Hair follicle dermal papilla cell (primary cell): ENCODE measurements at places on chromosomes 12 and 14. TPM values are rescaled to one million over a fixed set of nuclear protein-coding genes. Genes with fewer than 3 reads are reported as not detected.

Gene CRACR2A
- total RNA-seq, result 11.4 and 11.8 TPM in 2 replicates

Gene KIF26A
- total RNA-seq, result 0.24 and 1.5 TPM in 2 replicates

Gene DEPDC4
- total RNA-seq, result 0.49 TPM in 2 replicates

Gene POTEM
- total RNA-seq, result not detected in 2 replicates

Gene FOXN4
- not detected in 2 replicates for total RNA-seq

Gene DEGS2
- 0.16 TPM in 1 of 2 replicates, not detected in the other for total RNA-seq

Gene SLC10A1
- not detected in 2 replicates for total RNA-seq

Gene TRHDE
- total RNA-seq, result 7.8 and 32.8 TPM in 2 replicates

Gene GATC
- 15.3 and 20.0 TPM in 2 replicates for total RNA-seq

Gene PDE6H
- not detected in 2 replicates for total RNA-seq

Gene HVCN1
- total RNA-seq, result 1.8 and 2.6 TPM in 2 replicates

Gene POMT2
- total RNA-seq, result 15.4 and 20.8 TPM in 2 replicates

Gene KRT77
- total RNA-seq, result not detected in 2 replicates

Gene SYNE3
- total RNA-seq, result 46.9 and 56.1 TPM in 2 replicates

Gene KRT78
- not detected in 2 replicates for total RNA-seq

Gene ENDOU
- under 0.01 and 0.49 TPM in 2 replicates for total RNA-seq

Gene MYF5
- not detected in 2 replicates for total RNA-seq

Gene KRT4
- total RNA-seq, result not detected in 2 replicates

Gene P2RX2
- total RNA-seq, result not detected in 2 replicates
